ENCODE measurements at places on chromosomes 12 and 14. TPM values are rescaled to one million over a fixed set of nuclear protein-coding genes. Genes with fewer than 3 reads are reported as not detected.

SLCO1B1 gene
- total RNA-seq: not detected

ARHGEF40 gene
- 8.3 TPM for total RNA-seq

TMBIM4 gene
- 60.2 TPM for total RNA-seq

SETD3 gene
- 47.4 TPM for total RNA-seq

KRT85 gene
- total RNA-seq: not detected

GPR135 gene
- 0.39 TPM for total RNA-seq

SLC16A7 gene
- total RNA-seq: 3.3 TPM

SIX1 gene
- under 0.01 TPM for total RNA-seq

LMNTD1 gene
- under 0.01 TPM for total RNA-seq

TMEM132C gene
- total RNA-seq: not detected

RNF212B gene
- not detected for total RNA-seq

TMPRSS12 gene
- not detected for total RNA-seq

GPR68 gene
- total RNA-seq: 0.90 TPM

SSTR1 gene
- total RNA-seq: under 0.01 TPM

UNC79 gene
- total RNA-seq: under 0.01 TPM

OR2AP1 gene
- not detected for total RNA-seq

WIF1 gene
- not detected for total RNA-seq

ALX1 gene
- not detected for total RNA-seq

GRCh38 chr12:107351713-107352112, 258.4 kb upstream of the CRY1 start:
- no peak for DNase-seq

- DNase-seq: no peak
These were observed 995 bp downstream of the TNFRSF1A start for GRCh38 chr12:6340745-6341416.

GRCh38 chr14:95362138-95362494, 42.4 kb upstream of the CLMN start:
- DNase-seq: no peak

DNA sequence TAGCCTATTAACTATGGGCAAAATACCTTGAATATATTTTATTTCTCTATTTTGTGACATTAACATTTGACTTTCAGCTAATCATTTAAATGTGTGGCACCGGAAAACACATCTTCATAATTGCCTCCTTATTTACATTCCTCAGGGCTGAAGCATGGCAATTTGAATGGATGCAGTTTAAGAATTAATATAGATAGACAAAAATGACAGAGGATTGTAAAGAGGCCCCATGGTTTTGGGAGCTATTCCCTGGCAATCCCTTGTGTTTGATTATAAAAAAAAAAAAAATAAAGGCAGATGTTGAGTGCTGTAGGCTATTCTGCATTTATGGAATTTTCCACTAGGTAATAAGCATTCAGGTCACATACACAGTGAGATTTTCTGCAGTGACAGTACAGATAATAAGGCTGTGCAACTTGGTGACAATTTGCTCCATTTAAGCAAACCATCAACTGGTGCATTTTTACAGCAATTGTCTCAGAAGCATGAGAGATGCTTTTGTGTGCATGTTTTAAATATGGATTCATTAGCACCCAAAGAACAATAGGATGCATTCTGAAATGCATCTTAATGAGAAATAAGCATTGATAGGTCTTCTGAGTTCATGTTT, 123.2 kb upstream of the SLC38A4 start:
- no peak for DNase-seq

GRCh38 chr12:93682846-93683261, 5.7 kb downstream of the CRADD start:
- DNase-seq: no peak

DNA sequence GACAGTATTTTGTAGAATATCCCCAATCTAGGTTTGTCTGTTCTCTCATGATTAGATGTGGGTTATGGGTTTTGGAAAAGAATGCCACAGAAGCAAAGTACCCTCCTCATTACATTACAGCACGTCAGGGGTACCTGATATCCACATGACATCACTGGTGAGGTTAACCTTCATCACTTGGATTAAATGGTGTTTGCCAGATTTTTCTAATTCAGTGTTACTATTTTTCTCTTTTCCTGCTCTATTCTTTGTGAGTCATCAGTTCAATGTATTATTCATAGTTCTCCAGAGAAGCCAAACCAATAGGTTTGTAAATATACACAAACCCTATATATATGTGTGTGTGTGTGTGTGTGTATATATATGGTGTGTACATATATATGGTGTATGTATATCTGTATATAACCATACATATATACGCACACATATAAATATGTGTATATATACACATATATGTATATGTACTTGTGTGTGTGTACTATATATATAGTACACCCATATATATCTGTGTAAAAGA, 131.4 kb downstream of the LMNTD1 start:
- DNase-seq: no peak

- no peak for DNase-seq
These were observed 19.2 kb downstream of the VDR start for GRCh38 chr12:47885566-47885965.

- DNase-seq: no peak
These were observed 14.2 kb downstream of the TMEM63C start for GRCh38 chr14:77195766-77196165.

DNA sequence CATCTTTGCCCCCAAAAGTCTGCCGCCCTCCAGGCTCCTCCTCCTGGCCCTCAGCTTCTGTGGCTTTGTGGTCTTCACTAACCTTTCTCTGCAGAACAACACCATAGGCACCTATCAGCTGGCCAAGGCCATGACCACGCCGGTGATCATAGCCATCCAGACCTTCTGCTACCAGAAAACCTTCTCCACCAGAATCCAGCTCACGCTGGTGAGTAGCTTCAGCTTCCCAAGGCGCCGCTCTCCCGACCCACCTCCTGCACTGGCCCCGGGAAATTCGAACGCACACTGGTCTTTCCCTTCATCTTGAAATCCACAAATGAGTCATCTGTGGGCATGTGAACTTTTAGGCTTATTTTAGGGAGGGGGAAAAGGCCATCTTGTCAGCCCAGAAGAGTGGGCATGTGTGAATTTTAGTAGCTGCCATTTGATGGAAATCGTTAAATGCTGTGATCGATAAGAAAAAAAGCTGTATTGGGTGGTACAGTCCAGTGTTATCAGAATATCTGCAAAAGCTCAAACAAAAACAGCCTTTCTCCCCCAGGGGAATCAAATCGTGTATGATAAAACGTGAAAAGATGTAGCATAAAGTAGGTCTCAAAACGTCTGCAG, 700 bp downstream of the SLC35E3 start:
- no peak for DNase-seq

GRCh38 chr14:76612654-76613053, 148.6 kb upstream of the VASH1 start:
- no peak for DNase-seq

DNA sequence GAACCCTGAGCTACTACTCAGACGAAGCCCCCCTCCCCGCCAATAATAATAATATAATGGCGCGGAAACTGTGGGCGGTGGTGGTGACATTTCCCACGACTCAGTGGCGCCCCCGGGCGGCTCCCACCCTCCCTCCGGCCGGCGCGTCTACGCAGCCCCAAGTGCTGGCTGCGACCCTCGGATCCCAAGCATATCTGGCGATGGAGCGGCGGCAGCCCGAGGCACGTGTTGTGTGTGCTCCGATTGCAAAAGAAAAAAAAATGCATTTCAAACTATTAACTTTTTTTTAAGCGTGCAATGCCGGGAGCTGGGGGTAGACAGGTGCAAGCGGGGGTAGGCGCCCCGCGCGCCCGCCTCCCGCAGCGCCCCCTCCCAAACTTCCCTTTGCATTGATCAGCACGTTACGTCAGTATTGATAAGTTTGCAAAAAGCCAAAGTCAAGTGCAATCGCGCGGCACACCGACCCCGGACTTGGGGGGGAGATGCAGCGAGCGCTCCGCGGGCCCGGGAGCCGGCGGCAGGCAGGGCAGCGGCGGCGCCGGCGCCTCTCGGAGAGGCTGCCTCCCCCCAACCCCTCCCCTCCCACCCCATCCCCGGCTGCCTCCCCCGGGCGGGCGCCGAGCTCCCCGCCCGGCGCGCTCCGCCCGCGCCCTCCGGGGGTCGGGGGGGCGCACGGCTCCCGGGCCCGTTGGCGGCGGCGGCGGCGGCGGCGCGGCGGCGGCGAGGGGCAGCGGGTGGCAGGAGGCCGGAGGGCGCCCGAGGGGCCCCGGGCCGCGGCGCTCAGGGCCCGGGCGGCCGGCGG, 113.1 kb upstream of the MYL2 start:
- DNase-seq: no peak

DNA sequence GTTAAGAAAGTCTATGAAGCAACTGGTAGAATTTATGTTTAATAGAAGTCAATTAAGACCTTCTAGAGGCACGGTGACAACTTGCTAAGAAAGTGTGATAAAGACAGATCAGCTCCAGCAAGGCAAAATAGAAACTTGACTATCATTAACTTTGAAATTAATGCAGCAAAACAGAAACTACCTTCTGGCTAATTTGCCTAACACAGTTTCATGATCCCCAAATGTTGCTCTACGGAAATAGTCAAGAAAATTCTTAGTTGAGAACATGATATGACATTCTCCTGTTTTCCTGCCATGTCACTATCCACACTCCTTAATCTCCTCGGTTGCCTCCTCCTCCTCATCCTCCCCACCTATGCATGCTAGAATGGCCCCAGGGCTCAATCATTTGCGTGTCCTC, 4.2 kb downstream of the DENND5B start:
- no peak for DNase-seq

DNA sequence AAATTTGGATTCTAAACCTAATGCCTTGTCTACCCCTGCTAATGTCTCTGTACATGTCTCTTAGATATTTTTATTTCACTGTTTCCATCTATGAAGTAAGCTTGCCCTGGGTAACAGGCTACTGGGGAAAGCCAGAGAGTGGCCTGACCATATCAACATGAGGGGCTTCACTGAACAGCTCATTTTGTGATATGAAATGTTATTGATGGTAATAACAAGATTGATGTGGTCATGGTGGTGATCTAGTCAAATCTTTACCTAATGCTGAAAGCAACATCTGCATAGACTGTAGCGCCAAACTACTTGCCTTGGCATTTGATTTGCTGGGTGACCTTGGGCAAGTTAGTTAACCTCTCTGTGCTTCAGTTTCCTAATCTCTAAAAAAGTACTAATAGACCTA, 9.9 kb upstream of the DYRK2 start:
- no peak for DNase-seq

DNA sequence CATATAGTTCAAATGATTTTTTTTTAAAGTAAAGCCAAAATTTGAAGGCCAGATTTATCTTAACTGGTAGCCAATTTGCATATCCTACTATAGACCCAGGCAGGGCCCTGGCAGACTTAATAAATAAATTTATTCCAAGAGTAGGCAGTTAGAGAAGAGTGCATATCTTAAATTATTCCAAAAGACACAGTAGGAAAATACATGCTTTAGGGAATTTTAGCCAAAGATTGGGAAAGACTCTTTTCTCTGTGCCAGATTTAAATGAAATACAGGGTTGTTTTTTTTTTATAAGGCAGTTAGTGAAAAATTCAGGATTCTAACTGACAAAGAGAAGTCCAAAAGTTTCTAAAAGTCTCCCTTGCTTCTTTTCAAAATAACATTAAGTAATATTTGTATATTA, 65.5 kb downstream of the ST8SIA1 start:
- no peak for DNase-seq

DNA sequence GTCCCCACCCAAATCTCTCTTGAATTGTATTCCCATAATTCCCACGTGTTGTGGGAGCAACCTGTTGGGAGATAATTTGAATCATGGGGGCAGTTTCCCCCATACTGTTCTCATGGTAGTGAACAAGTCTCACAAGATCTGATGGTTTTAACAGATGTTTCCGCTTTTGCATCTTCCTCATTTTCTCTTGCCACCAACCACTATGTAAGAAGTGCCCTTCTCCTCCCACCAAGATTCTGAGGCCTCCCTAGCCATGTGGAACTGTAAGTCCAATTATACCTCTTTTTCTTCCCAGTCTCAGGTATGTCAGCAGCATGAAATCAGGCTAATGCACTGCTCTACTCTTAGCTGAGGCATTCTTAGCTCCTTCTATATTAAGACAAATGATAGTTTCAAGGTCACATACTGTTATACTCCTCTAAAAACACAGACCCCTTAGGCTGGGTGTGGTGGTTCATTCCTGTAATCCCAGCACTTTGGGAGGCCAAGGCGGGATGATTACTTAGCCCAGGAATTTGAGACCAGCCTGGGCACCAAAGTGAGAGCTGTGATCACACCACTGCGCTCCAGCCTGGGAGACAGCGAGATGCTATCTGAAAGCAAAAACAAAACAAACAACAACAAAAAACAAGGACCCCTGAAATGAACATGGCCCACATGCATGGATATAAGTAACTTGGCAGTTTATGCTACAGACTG, 3.6 kb downstream of the SCAF11 start:
- DNase-seq: no peak

- DNase-seq: no peak
These were observed 367.3 kb downstream of the C12orf50 start for GRCh38 chr12:87661786-87662377.

- DNase-seq: no peak
These were observed 26.9 kb downstream of the SETD1B start for GRCh38 chr12:121830588-121831265.

Data from dermis microvascular lymphatic vessel endothelial cell (primary cell).